Spinal cord (tissue), 10 donors: ENCODE measurements at places on chromosomes 16 and 17.

- no peak for DNase-seq
Measured at GRCh38 chr17:45905814-45906213, 11.5 kb downstream of the MAPT start.

DNA sequence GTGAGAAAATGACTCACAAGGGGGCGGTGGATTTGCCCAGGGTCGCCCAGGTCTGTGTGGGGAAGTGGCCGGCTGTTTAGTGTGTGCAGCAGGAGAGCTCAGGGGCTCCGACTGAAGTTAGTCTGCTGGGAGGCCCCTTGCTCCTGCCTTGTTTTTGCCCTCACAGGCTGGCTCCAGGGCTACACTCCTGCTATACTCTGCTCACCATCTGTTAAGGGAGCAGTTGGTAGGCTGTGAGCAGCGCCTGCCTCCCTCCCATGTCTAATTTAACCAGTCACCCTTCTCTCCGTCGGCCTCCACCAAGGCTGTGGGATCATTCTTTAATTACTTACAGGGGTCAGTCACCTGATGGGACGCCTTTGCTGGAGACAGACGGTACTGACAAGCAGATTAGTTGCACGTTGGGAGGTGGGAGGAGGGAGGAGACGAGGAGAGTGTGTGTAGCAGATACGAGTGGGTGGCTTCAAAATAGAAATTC is 35.5 kb downstream of the KSR1 start:
- DNase-seq: peak; percentile 66

DNA sequence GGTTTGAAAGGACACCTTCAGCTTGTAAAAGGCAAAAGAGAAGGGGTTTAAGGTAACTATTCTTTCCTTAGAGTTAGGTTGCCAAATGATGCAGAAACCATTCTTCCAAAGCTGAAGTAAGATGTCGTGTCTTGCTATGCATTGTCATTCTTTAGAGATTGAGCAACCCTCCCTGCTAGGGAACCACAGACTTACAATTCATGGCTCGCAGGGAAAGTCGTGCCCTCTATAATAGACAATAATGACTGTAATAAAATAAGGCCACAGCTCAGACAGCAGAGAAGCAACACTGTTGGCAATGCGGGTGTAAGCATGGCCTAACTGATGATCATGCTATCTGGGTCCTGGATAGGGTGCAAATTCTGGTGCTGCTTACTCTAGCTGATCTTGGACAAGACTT is 129.6 kb upstream of the CDH13 start:
- no peak for DNase-seq

DNA sequence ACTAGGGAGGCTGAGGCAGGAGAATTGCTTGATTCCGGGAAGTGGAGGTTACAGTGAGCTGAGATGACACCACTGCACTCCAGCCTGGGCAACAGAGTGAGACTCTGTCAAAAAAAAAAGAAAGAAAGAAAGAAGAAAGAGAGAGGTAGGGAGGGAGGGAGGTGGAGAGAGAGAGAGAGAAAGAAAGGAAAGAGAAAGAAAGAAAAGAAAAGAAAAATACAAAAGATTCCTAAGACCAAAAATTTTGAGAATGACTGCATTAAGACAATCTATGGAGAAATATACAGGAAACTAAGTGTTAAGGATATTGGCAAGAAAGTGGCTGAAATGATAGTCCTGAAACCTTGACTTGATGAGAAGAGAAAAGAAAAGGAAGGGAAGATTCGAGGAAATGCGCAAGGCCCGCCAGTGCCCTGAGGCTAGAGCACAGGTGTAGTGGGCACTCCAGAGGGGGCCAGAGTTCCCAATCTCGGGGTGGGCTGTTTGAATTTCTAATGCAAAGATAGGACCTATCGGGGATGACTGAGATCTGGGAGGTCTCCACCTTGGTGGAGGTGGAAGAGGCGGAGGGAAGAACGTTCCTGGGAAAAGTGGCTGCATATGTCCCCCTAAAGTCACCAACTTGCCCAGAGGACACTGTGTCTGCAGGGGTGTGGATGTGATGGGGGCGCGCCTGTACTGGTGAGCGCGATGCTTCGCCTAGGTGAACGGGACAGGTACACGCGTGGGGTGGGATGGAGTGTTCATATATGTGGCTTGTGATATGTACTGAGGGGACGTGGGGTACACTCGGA is 654 bp upstream of the SCNN1B start:
- DNase-seq: no peak

DNA sequence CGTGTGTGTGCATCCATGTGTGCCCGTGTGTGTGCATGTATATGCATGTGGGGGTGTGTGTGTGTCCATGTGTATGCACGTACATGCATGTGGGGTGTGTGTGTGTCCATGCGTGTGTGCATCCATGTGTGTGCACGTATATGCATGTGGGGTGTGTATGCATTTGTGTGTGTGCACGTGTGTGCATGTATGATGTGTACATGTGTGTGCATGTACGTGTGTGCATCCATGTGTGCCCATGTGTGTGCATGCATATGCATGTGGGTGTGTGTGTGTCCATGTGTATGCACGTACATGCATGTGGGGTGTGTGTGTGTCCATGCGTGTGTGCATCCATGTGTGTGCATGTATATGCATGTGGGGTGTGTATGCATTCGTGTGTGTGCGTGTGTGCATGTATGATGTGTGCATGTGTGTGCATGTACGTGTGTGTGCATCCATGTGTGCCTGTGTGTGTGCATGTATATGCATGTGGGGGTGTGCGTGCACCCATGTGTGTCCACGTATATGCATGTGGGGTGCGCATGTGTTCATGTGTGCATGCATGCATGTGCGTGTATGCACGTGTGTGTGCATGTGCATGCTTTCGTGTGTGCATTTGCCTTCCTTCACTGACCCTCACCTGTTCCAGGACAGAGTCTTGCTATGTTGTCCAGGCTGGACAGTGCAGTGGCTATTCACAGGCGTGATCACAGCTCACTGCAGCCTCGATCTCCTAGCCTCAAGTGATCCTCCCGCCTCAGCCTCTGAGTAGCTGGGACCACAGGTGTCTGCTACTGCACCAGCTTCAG is 129.6 kb upstream of the TNRC6C start:
- DNase-seq: no peak

- no peak for DNase-seq
Measured at GRCh38 chr17:31048780-31049179, 46.0 kb upstream of the NF1 start.

- peak; percentile 81 for DNase-seq
Measured at GRCh38 chr17:48578616-48579470, 693 bp upstream of the HOXB4 start.

GRCh38 chr17:62823111-62823893 is 15.2 kb upstream of the MARCHF10 start:
- no peak for DNase-seq

DNA sequence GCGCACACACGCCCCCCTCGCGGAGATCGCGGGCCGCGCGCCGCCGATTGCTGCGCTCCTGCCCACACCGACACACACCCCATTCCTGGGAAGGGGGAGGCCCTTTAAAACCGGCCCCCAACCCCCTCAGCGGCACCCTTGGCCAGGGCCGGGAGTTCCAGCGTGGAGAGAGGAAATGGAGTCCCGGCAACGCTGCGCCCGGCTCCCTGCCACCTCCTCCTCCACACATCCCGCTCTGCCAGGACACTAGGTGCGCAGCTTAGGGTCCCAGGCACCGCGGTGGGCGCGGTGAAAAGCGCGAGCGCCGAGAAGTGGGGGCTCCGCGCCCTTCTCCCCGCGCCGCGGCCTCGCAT is 397 bp downstream of the CDC42EP4 start:
- DNase-seq: no peak

GRCh38 chr17:11644265-11645212 is 46.3 kb downstream of the DNAH9 start:
- peak; percentile 95 for DNase-seq

- DNase-seq: no peak
Measured at GRCh38 chr16:83176802-83177201, 550.0 kb downstream of the CDH13 start.

GRCh38 chr16:89981414-89981813 is 32.9 kb downstream of the DEF8 start:
- no peak for DNase-seq

DNA sequence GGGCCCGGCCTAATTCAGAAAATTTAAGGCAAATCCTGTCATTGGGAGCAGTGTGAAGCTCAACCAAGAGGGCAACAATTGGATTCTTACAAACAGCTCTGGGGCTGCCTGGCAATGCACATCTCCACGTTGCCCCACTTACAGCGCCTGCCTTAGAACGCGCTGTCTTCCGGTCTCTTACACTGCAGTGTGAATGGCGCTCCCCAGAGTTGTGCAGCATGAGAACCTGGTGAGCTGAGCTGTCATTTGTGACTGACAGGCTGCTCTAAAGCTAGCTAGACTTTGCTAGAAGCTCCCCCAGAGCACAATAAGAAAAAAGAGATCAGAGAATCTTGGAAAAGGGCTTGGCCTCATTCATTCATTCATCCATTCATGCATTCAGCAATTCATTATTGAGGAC is 64.5 kb upstream of the PLCG2 start:
- no peak for DNase-seq

DNA sequence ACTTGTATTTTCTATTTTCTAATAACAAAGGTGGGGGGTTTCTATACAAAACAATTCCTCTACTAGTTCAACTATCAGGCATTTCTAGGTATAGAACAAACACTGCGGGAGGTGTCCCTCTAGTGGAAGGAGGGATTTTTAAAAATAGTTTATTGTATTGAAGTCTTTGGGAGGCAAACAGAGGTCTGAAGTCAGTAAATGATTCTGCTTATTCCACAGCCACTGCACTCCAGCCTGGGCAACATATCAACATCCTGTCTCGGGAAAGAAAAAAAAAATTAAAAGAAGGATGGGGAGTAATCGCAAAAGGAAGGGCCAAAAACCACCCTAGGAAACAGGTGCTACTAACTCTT is 648 bp upstream of the ERCC4 start:
- peak; percentile 90 for DNase-seq

DNA sequence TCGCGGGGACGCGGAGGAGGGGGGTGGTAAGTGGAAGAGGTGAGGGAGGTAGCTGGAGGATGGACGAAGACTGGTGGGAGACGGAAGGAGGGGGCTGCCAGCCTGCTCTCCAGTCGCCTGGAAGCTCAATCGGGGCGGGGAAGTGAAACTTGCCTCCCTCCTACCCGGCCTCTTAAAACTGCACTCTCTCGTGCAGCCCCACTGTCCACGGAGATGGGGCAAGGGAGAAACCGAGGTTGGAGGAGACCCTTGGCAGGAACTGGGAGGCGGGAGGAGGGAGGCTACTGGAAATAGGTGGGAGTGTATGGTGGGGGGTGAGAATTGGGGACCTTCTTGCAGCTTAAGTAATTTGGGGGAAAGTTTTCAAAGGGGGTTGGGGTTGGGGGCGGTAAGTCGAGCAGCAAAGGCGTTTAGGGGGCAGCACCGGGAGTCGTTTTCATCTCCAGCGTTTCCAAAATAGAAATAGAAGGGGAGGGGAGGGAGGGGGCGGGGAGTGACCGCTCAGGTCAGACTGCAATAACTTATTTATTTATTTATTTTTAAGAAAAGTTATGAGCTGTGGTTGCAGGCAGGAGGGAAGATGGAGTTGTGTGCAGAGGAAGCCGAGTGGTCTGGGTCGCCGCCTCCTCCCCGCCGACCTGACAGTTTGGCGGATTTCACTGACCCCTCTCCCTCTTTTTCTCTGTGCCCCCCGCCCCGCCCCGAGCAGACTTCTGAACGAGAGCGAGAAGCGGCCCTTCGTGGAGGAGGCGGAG is 1.4 kb downstream of the SOX9 start:
- no peak for DNase-seq

- DNase-seq: no peak
Measured at GRCh38 chr16:22181843-22182242, 19.5 kb downstream of the SDR42E2 start.

GRCh38 chr17:12478311-12478710 is 187.4 kb upstream of the MYOCD start:
- DNase-seq: no peak

GRCh38 chr16:24946155-24946554 is 69.0 kb downstream of the ARHGAP17 start:
- DNase-seq: no peak

DNA sequence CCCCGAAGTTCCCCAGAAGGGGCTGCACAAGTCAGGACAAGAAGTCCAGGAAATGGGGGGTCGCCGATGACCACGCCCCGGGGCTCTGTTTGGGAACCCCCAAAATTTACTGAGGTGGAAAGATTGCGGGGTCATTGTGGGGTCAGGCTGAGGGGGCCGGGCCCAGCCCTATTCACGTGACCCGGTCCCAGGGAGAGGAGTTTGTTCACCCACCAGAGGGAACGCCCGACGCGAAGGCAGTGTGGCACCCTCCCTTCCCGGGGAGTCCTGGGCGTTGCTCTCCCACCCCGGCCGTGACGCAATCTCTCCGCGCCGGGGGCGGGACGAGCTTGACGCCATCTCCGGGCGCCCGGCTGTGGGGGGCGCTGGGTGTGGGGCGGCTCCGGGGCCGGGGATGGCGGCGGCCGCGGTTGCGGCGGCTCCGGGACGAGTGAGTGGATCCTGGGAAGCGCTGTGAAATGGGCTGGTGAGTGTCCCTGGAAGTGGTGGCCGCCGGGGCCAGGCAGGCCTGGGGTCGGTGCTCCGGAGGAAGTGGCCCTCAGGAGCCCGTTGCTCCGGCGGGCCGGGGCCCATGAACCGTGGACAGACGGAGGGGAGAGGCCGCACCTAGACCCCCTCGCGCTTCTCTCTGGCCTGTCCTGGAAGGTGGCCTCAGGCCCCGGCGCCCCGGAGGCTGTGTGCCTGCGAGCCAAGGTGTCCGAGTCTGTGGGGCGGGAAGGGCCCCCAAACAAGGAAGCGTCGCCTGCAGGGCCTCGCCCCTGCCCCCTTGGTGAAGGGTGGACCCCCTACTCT is at the start of gene ATXN1L:
ATXN1L (plus strand) TSS at position 338 of the 792 bp plus-strand sequence. CDS start 3,765 bp downstream, outside the sequence.
- peak; percentile 94 for DNase-seq

DNA sequence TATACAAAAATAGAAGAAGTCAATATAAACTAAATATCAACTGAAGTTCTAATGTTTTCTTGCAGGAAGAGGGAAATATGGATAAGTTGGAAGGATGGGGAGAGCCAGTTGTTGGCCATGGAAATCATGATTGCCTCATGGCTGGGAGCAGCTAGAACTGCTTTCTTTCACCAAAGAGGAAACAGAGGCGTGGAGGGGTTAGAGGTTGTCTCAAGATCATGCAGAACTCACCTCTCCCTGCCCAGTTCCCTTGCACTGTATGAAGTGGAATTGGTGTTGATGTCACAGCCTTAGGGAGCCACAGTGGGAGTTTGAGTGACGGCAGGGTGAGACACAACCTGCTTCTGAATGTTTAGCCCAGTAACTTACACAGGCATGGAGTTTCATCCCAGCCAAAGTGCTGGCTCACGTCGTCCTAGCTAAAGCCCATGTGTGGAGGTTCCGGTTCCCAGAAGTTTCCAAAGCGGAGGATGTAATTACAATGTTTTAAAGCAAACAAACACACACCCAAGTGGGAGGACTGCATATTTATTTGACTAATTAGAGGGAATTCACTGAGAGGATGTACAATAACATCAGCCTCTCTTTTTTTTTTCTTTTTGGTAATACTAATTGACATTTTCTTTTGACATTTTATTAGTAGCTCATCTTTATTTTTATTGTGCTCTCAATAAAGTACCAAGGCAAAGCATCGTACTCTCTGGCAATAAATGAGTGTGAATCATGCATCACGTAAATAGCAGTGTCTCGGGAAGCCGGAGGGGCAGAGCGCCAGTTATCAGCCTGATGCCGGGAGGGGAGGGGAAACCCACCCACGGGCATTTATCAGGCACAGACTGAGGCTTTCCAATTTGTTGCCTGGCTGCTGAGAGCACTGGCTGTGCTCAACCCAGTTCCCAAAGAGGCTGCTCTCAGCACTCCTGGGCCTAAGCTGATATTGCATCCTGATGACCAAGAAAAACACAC is 118.7 kb upstream of the CDH5 start:
- DNase-seq: peak; percentile 87
